Stimulated activated CD8-positive, alpha-beta memory T cell treated with anti-CD3 and anti-CD28 coated beads, Interleukin-4, amount 100 ng/mL, for 48 hours (primary cell): ENCODE measurements at places on chromosomes 16 and 17.

DNA sequence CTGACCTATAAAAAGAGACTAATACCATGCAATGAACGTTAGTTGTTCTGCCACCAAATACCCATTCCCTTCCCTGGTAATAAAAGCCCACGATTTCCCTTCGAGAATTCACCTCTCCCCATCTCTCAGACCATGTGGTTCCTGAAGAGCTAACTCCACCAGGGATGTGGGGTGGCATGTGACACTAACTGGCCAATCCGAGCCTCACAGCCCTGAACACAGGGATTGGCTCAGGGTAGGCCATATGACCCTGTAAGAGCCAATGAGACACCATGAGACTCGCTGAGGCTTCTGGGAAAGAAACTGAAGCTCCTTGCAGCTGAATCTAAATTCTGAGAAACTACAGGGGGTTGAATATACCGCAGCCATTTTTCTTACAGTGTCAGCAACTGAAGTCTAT, 21.1 kb downstream of the HELZ start:
- DNase-seq = no peak

DNA sequence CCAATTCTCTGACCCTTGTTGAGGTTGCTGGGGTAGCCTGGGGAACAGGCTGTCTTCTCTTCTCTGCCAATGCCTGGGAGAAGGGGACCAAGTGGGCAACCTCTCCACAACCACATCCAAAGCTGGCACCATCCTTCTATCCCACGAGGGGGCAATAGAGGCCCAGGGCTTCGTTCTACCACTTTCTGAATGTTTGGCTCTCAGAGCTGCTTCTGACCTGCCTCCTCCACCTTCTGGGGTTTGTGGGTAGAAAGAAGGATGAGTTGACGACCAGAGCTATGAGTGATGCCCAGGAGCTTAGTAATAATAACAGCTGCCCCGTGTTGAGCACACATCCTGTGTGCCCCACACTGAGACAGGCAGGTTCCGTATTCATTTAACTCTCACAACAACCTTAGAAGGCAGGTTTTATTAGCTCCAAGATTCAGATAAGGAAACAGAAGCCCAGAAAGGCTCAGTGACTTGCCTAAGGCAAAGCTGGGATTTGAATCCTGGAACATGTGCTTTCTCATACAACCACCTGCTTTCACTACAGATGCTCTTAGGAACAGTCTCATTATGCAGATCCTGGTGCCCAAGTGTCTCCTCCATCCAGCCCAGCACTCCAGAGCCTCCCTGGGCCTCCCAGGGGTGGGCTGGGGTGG, 11.1 kb downstream of the TSPOAP1 start:
- peak; percentile 79 for DNase-seq

GRCh38 chr16:85141491-85142128, 29.3 kb upstream of the CIBAR2 start:
- DNase-seq = no peak

DNA sequence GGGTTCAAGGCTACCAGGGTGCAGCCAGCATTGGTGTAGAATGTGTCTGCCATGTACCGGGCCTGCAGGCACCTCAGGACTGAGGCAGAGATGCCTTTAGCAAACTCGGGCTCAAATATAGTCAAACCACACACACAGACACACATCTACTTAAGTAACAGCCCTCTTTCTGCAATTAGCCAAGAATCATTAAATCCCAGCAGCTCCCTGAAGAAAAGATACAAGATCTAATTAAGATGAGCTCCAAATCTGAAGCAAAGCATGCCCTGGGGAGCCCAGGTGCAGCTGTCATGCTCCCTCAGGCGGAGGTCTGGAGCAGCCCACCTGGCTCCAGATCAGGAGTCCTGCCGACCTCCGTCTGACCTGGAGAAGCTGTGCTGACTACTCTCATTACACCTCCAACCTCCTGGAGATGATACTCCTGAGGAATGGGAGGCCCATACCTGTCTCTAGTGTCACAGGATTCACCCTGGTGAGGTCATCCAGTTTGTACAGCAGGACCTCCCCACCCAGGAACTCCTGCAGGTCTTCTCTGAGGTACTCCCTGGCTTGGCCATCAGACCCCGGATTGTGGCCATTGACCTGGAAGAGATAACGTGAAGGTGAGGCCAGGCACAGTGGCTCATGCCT, 6.9 kb downstream of the MYO19 start:
- no peak for DNase-seq

DNA sequence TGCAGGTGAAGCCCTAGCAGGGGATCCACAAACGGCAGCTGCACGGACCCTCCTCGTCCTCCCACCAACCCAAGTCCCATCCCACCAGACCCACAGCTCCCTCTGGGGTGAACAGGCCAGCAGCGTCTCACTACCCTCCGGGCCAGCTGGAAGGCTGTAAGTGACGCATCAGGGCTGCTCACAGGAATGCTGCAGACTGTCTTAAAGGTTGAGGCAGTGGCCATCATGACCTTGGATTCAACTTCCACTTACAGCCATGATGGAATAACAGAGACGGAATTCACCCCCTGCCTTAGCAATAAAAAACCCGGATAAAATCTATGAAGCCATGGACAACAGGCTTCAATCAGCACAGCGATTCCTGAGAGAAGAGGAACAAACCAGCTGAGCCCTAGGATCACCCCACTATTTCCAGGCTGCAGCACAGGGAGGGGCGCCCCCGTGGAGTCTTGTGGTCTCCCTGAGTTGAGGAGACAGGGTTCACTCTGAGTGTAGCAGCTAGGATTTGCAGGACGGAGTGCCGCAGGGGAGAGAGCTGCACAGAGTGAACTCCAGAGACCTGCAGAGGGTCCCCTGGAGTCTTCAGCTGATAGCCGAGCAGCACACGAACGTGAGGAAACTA, 10.5 kb downstream of the FAM83G start:
- DNase-seq = no peak

DNA sequence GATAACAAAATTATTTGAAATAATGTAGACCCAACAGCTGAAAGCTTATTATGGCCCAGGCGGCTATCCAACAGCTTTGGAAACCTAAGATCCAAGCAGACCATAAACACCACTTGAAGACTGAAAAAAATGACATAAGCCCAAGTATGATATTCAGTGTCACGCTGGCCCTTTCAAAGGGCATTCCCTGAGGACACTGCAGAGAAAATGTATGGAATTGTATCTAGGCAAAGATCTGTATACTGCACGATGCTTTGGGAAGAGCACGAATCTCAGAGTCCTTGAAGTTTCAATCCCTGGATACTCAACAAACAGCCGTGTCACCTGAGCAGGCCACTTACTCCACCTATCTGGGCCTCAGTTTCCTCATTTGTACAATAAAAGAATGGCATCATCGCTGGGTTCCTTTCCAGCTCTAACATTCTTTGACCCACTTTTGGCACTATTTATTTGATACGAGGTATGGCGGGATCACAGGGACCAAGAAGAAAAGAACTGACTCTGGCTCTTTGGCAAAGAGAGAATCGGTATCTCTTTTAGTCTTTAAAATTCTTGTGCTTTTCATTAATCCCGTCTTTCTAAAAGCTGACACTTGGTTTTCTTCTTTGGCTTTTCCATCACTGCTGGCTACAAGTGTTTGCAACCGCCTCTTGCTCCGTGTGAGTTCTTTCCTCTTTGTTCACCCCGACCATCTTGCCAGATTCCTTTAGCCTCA, 1.2 kb downstream of the STAT5B start:
- peak; percentile 22 for DNase-seq

- DNase-seq = peak; percentile 26
Measured at GRCh38 chr17:9175700-9176467, 154.6 kb downstream of the NTN1 start.

DNA sequence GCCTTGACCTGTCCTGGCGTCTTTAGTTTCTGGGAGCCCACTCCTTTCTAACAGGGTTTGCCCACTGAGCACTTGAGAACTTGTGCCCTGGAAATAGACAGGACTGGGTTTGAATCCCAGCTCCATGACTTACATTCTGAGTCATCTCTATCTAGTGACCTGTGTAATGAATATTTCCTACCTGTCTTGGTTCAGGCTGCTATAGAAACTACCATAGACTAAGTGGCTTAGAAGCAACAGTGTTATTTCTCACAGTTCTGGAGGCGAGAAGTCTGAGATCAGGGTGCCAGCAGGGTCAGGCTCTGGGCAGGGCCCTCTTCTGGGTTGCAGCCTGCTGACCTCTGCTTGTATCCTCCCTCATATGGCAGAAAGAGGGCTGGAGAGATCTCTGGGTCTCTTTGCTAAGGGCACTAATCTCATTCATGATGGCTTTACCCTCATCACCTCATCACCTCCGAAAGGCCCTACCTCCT, 110.7 kb upstream of the DHX40 start:
- DNase-seq = no peak

- no peak for DNase-seq
Measured at GRCh38 chr17:31802502-31802901, 56.5 kb downstream of the COPRS start.

- DNase-seq = no peak
Measured at GRCh38 chr16:1106659-1107058, 10.6 kb upstream of the C1QTNF8 start.

DNA sequence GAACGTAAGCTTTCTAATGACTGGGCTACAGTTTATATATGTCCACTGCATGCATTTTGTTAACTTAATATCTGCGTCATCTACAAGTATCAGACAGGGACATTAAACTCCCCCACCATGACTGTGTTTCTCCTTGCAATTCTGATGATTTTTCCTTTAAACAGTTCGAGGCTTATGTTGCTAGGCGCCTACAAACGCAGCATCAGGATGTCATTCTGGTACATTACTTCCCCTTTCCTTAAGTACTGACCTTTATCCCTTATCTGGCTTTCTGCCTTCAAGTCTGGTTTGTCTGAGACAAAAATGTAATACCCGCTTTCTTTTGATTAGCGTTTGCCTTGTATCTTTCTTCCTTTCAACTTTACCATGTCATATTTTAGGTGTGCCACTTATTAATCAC, 362.4 kb downstream of the SLC39A11 start:
- DNase-seq = no peak

- DNase-seq = peak; percentile 92
Measured at GRCh38 chr17:36629252-36629847, 28.0 kb downstream of the MRM1 start.
